Sigmoid colon (tissue), 7 donors: ENCODE measurements at places on chromosomes 7 and 10.

DNA sequence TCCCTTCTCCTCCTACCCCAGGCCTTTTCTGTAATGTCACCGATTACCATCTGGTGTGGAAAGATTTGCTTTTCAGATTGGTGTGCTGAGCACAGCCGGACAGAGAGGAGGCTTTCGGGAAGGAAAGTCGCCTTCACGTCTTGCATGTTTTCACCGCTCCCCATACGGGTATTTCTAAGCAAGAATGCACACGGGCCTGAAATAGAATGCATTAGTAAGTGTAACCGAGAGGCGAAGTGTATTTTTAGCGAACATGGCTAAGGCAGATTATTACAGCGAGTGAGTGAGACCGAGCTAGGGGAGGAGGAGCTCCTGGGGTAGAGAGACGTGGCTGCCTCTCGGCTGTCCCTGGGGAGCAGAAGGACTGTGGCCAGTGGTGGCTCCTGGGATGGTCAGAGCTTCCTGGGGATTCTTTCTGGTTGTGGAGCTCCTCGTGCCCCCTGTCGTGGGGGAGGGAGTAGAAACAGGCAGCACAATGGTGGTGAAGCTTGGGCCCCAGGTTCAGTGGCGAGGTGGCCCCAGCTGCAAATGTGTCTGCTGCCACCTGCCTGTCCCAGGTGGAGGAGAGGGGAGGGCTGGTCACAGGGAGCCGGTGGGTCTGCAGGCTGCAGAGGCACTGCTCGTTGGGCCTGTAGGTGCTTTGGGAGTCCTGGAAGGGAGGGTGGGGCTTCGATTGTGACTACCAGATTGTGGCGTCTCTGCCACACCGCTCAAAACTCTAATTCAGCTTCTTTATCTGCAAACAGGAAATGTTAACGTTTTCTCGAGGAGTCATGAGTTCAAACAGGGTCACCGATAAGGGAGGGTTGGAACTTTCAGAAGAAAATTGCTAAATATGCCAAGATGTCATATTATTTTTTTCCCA lies 135.8 kb downstream of the CAMK1D start:
- DNase-seq = no peak

GRCh38 chr10:92969151-92969550 lies 91.4 kb upstream of the CYP26C1 start:
- DNase-seq = no peak

DNA sequence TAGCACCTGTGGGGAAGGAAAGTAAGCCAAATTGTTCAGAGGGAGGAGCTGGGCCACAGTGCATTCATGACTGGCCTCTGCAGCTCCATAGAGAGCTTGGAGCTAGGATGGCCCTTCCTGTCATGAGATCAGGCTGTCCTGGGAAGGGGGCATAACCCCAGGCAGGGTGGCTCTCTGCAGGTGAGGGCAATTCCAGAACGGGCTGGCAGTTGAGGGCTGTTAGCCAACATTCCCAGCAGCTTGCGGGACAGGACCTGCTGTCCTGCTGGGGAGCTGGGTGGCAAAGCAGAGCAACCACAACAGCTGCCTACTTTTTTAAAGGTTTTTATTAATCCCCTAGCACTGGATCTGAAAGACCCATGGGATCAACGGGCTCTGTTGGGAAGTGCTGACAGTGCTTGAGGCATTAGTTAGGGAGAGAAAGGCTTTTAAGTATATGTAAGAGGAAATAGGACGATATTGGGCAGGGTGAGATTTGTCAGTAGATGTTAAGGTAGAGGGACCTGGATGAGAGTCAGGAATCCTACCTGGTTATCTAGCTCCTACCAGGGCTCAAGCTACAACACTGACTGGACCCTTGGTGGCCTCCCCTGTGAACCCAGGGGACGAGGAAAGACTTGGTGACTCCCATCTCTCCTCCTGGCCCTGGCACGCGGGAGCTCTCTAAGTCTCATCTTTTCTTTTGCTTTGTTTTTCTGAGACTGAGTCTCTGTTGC lies 77.8 kb downstream of the NAMPT start:
- no peak for DNase-seq

DNA sequence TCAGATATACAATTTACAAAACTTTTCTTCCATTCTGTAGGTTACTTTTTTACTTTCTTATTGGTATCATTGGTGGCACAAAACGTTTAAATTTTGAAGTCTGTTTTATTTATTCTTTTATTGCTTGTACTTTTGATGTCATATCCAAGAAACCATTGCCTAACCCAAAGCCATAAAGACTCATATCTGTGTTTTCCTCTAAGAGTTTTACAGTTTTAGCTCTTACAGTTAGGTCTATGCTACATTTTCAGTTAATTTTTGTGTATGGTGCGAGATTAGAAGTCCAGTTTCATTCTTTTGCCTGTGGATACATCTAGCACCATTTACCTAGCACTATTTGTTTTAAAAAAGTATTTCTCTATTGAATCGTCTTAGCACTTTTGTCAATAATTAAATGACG lies 53.7 kb downstream of the BLNK start:
- no peak for DNase-seq

DNA sequence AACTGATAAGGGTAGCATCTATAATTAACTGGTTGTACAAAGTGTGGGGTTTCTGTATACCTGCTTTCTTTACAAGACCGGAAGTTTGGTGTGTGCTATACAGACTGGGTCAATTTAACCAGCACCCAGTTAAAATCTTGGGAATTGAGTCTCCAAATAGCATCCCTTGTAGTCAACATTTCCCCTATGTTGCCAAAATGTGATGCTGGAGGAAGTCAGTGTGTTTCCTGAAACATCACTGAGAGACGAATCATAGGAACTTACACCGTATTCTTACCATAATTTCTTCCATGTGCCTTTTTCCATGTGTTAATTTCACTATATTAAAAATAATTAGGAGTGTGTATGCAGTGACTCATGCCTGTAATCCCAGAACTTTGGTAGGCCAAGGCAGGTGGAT lies 1.7 kb downstream of the AKR1C4 start:
- DNase-seq = no peak
